ENCODE measurements at places on chromosomes 2 and 18.

GRCh38 chr2:160432633-160433032 is 61.0 kb downstream of the RBMS1 start:
- no peak for DNase-seq

- no peak for DNase-seq
These were observed 3.5 kb upstream of the RHOB start for GRCh38 chr2:20443276-20443920.

GRCh38 chr2:161358838-161359237 is 50.6 kb downstream of the PSMD14 start:
- DNase-seq, result no peak

- no peak for DNase-seq
These were observed 111.9 kb downstream of the HAUS1 start for GRCh38 chr18:46215902-46216723.

GRCh38 chr2:74461187-74462053 is 3.2 kb downstream of the WBP1 start:
- no peak for DNase-seq

DNA sequence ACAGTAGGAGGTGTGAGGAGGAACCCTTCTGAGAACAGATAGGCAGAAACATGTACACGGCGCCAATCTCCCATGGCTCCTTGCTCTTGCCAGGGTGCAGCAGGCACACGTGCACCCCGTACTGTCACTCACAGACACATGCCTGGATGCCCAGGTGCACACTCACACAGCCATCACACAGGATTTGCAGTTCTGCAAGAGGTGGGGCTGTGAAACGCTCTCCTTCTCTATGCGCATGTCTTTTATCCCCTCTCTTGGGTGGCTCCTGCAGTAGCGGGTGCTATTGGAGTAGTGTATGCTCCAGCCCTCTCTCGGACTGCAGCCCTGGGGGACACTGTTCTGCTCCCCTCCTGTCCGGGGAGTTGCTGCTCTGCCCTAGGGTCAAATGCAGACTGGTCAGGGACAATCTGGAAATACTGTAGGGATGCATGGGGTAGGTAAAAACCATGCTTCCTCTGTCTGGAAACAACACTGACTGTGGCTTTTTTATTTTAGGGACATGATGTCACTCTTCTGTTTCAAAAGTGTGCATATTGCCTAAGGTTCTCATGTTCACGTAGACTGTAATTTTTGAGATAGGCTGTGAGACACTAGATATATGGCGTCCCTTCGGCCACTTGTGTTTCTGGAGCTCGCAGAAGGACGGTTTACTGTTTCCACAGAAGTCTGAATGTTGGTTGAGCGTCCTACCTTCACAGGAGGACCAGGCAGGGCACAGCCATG is 118.5 kb downstream of the PRKCE start:
- no peak for DNase-seq

GRCh38 chr2:30649828-30650227 is 157.4 kb downstream of the CAPN13 start:
- no peak for DNase-seq

DNA sequence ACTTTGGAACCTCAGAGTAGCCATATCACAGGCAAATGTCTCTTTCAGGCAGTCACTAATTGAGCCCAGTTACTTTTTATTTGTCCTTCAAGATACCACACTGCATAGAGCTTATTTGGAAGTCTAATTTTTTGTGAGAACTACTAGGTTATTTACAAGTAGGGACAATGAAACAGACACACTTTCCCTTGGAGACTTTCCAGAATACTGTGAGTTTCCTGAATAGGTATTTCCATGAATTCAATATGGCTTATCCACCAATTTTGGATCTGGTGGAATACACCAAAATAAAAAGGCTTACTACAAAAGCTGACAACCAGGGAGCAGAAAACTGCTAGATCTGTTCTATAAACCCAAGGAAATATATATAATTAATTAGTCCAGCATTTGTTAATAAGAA is 83.3 kb downstream of the NRXN1 start:
- DNase-seq, result no peak

Measured in stimulated activated CD4-positive, alpha-beta T cell treated with anti-CD3 and anti-CD28 coated beads, Interleukin-1b, Interleukin-23, amount 100 ng/mL, for 1 hour (primary cell).